ENCODE measurements at places on chromosomes 3 and 15.

DNA sequence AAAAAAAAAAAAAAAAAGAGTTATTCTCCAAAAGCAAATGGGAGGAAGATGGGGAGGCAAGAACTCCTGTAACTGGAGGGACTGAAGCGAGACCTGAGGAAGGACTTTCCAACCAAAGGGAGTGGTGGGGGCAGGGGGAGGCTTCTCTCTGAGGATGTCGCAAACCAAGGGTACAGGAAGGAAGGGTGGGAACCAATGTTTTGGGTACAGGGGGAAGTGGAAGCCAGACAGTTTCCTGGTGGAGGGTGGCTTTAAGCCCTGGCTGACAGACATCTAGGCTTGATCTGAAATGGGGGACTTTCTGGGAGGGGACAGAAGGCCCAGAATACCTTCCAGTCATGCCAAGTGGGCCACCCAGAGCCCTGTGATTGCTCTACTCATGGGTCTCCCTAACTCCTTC lies 27.0 kb downstream of the VIPR1 start:
- no peak for DNase-seq

- no peak for DNase-seq
Measured at GRCh38 chr3:42149975-42150374, 58.8 kb downstream of the TRAK1 start.

GRCh38 chr3:157360044-157360443 lies 76.6 kb upstream of the PTX3 start:
- DNase-seq, result no peak

GRCh38 chr15:37933666-37934065 lies 774 bp upstream of the TMCO5A start:
- DNase-seq, result no peak

DNA sequence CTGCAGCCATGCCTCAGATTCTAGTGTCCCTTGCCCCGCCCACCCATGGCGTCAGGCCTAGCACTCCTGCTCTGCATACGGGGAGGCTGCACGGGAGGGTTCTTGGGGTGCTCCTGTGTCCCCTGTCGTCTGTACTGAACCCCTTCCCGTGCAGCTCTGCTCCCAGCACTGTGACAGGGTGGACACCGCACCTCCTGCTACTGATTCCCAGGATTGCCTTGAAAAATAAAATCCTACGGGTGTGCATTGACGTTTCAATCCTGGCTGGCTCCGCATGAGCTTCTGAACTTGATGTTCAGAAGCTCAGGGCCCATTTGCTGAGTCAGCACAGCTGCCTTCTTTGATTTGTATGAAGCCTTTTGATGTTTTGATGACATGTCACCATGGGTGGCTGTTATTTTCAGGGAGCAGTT lies 176.4 kb downstream of the APBA2 start:
- DNase-seq, result no peak

DNA sequence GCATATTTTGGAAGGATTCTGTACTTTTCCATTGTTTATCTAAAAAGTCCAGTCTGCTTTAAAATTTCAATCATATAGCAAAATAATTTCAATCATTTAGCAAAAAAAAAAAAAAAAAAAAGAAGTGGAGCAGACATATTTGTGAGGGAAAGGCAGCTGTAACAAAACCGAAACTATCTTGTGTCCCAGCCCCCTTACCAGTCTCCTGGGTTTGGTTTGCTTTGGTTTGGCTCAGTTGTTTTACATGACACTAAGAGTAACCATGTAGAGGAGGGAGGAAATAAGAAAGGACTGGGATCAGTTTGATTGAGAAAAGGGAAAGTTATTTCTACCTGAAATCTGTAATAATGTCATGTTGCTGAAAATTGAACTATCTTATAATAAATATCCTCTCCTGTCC lies 158.8 kb upstream of the GADL1 start:
- no peak for DNase-seq

- DNase-seq, result no peak
Measured at GRCh38 chr3:142615171-142615570, 19.0 kb downstream of the PLS1 start.

All from erythroblast (primary cell).